ENCODE measurements at places on chromosomes 11 and 22.

DNA sequence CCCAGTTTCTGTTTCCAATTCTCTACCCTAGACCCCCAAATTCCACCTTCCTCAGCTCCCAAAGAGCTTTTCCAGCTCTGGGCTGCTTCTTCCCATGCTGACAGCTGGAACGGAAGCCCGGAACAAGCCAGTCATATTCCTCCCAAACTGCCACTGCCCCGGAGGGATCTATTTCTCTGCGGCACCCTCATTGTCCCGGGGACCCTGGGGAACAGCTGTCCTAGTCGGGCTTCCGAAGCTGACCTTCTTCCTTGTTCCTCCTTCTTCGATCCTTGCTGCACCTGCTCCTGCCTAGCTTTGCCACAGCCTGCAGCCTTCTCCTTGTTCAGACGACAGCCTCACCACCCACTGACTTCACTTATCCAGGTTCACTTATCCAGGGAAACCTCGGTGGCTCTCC lies 105.7 kb downstream of the TSPAN18 start:
- no peak for DNase-seq

DNA sequence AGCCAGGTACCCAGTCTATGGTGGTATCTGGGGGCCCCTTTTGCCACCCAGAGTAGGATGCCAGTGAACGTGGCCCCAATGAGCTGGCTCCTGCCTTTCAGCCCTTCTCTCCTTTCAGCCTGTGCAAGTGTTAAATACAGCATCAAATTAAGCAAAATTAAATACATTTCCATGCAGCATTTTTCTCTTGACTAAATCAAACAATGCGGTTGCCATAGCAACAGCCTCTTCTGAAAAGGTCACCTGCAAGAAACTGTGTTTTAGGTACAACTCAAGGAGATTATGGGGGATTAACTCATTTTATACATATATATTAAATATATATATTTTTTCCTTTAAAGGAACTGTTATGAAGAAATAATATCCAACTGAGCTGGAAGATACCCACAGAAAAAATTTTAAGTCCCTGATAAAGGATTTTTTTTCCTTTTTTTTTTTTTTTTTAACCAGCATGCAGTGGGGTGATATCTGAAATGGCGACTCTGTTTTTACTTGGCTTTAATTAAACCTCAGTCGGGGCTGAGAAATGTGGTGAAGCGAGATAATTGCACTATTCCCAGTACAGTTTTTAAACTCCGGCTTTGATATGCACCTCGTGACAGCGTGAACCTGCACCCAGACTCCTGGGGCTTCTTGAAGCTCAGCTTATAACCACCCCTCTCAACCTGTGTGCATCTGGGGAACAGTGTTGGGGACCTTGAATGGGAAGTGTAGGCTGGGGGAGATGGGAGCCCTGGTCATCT lies 115.3 kb downstream of the PKNOX2 start:
- no peak for DNase-seq

- DNase-seq = no peak
These were observed 7.8 kb downstream of the MYEOV start for GRCh38 chr11:69301455-69302401.

- no peak for DNase-seq
These were observed 16.1 kb downstream of the C2CD3 start for GRCh38 chr11:74154620-74155281.

GRCh38 chr11:122345586-122345985 lies 229.6 kb upstream of the BLID start:
- no peak for DNase-seq

GRCh38 chr22:27370269-27370668 lies 431.3 kb downstream of the MN1 start:
- no peak for DNase-seq

GRCh38 chr11:57277845-57278720 lies 41.0 kb upstream of the APLNR start:
- no peak for DNase-seq

GRCh38 chr22:38868286-38868721 lies 3.7 kb downstream of the CBX6 start:
- DNase-seq = no peak

GRCh38 chr22:33013531-33014162 lies 44.5 kb downstream of the SYN3 start:
- no peak for DNase-seq

DNA sequence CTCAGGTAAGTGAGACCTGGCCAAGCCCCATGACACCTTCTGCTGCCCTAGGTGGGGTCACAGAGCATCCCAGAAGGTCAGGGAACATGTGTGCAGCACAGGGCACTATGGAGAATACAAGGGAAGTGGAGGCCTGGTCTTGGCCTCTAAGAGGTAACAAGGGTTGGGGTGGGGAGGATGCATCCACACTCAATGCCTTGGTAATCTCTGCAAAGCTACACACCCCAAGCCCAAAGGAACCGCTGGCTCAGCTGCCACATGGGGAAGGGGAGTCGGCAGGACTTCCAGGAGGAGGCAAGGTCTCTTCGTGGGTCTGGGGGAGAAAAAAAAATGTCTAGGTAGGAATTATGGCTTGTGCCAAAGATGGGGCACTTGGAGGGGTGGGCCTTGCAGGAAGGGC lies 17.3 kb downstream of the CD5 start:
- no peak for DNase-seq

GRCh38 chr22:49934160-49934890 lies 15.9 kb downstream of the CRELD2 start:
- no peak for DNase-seq

GRCh38 chr22:45584621-45585436 lies 82.1 kb downstream of the FBLN1 start:
- DNase-seq = no peak

DNA sequence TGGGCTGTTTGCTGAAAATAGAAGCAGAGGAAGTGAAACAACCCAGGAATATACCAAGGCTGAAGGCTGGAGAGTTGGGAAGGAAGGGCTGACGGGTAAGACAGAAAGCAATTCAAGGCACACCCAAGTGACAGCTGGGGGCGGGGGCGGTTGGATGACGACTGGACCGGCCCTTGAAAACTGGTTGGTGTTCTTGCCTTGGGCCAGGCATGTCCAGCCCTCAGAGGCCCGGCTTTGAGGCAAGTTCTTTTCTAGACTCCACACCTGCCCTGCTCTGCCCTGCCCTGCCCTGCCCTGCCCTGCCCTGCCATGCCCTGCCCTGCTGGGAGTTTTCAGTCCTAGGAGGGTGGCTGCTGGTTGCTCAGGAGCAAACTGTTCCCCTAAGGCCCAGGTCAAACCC lies 34.2 kb upstream of the CACNG2 start:
- no peak for DNase-seq

- no peak for DNase-seq
These were observed 591.4 kb downstream of the SOX6 start for GRCh38 chr11:15764948-15765347.

GRCh38 chr11:115555336-115556090 lies 51.3 kb upstream of the CADM1 start:
- no peak for DNase-seq
